CD4-positive, alpha-beta T cell treated with Interleukin-1 beta for 1 hour (primary cell): ENCODE measurements at places on chromosomes 13 and 19.

- DNase-seq = peak; percentile 19
These were observed 16.4 kb downstream of the CCDC124 start for GRCh38 chr19:17948931-17949930.

DNA sequence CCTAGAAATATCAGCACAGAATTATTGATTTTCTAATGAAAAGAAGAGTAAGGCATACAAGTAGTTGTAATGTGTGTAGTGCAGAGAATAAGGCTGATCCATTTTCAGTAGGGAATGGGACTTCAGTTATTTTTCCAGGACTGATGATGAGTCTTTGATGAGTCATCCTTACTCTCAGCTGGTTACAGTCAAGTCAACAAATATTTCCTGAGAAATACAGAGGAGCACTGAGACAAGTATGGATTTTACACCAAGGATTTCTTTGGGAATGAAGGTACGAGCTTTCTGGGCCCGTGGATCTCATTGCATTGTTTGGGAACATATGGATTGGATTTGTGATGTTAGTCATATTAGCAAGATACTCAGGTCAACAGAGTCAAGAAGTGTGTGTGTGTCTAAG lies 502.7 kb downstream of the FGF9 start:
- DNase-seq = no peak

DNA sequence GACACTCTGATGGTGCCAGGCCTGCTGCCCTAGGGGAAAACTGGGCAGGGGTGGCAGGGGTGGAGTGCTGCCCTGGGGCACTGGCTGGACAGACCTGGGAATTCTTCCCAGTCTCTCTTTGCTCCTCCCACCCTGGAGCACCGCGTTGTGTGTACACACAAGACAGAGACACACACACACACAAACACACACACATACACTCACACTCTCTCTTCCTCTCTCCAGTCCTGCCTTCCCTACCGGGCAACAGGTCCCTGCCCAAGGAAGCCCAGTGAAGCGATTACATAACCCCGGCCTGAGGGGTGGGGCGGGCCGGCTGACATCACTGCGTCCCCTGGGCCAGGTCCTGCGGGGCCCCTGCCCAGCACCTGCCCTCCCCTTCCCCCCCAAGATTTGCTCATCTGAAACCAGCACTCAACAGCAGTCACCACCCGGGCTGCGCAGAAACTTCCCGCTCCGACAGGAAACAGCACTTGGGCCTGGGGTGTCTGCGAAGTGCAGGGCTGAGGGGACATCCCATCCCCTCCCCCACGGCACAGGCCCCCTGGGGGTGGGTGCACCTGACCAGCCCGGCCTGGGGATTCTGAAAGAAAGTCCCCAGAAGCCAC lies 1.2 kb downstream of the MKNK2 start:
- DNase-seq = peak; percentile 88

DNA sequence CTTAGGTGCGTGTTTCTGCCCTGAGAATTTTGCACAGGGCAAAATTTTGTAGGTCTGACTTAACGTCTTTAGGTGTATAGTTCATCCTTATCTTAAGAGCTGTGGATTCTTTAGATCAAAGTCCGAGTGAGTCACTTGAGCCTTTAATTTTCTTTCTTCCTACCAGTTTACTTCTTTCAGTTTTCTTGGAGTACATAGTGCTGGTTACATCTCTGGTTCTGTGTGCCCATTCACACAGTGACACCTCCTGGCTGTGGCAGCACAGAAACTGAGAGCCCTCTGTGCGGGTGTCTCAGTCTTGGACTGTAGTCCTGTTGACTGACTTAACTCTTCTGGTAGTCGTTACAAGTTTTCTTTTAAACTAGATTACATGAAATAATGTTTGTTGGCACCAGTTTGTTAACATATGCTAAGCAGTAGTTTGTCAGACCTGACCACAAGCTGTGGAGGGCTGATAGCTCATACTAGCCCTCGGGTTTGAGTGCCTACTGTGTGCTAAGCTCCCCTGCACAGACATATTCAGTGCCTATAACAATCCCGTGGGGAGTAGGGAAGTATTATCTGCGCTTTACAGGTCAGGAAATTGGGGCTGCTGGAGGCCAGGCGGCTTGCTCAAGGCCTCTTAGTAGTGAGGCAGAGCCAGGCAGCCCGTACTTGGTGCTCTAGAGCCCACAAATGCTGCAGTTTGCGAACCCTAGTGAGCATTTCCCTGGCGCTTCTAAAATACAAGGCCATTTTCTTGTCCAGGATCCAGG lies 1.6 kb downstream of the GATAD2A start:
- peak; percentile 62 for DNase-seq

GRCh38 chr13:73913079-73913740 lies 221.0 kb downstream of the KLF12 start:
- DNase-seq = no peak

- DNase-seq = peak; percentile 41
These were observed 2.1 kb downstream of the ZNF575 start for GRCh38 chr19:43534816-43535761.

DNA sequence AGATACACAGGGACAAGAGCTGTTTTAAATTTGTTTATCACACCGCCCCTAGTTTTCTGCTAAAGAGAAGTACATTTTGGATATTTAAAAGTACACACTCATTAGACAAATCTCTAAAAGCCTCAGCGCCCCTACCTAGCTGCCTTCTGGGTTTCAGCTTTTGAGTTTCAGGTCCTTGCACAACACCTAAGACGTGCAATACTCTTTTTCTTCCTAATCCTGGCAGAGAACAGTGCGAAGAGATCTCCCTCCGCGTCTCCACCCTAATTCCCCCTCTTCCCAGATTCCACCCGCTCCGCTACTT lies 421 bp upstream of the KLF5 start:
- no peak for DNase-seq

GRCh38 chr19:51621178-51621577 lies 9.0 kb downstream of the SIGLEC5 start:
- no peak for DNase-seq

- DNase-seq = no peak
These were observed 754 bp upstream of the CHERP start for GRCh38 chr19:16542910-16543472.
